ENCODE measurements at places on chromosomes 4 and X.

DNA sequence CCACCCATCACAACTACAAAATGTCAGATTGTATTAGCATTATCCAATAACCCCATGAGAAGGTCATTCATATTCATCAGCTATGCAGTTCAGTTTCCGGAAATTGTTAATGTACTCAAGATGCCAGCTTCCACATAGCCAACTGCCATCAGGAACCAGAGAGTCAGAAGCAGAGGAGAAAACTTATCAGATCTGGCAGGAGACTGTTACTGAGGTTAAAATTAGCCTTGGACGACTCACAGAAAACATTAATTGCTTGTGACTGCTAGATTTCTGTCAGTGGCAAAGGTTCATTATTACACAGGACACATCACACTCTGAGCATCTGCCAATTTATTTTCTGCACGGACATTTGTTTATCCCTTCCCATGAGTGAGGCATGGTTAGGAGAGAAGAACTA, 352.8 kb downstream of the DHRSX start:
- no peak for DNase-seq

DNA sequence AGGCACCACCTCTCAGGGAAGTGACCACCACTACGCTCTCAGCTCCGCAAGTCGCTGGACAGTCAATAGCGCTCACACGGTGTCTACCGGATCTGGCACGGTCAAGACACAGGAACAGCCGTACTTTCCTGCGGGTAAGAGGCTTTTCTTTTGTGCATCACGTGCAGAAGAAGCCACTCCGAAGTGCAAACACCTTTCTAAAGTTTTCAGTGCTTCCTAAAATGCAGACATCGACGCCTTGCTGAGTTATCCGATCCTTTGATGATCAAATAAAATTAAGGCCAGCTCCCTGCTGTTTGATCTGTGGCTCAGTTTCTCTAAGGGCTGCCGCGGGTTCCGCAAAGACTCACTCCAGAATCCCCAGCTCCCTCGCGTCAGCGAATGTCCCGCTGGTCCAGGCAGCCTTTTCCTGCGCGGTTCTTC, 71.8 kb downstream of the FBXO8 start:
- DNase-seq = no peak

- DNase-seq = no peak
Observed at GRCh38 chrX:47574076-47574546, 8.1 kb upstream of the TIMP1 start.

DNA sequence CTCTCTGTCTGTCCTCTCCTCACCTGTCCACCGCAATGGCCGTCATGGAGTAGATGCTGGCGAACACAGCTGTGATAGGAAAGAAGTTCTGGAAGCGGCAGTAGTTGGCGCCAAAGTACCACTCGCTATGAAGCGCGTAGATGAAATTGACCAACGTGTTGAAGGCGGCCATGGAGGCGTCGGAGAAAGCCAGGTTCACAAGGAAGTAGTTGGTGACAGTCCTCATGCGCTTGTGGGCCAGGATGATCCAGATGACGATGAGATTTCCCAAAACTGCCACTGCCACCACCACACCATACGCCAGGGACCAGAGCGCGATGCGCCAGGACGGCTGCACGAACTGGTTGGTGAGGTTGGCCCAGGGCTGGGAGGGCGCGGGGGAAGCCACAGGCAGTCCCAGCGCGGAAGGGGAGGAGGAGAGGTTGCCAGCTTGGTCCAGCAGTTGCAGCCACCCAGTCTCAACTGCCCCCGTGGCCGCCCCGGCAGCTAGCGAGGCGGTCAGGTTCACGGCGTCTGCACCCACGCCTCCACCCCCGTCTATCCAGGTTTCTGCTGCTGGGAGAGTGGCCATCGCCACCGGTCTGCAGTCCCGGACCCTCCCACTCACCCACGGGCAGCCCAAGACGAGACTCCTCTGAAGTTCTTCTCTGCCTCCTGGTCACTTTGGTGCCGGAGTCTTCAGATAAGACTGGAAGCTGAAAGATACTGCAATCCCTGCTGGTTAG, 518 bp downstream of the TACR3 start:
- no peak for DNase-seq

- DNase-seq = no peak
Observed at GRCh38 chr4:87053802-87054767, 119.3 kb downstream of the AFF1 start.

GRCh38 chr4:172734555-172734954, 434.1 kb upstream of the GALNT7 start:
- DNase-seq = no peak

GRCh38 chr4:122958505-122958904, 36.1 kb upstream of the NUDT6 start:
- no peak for DNase-seq

Data from midbrain (tissue), 1 donor.